Effector CD4-positive, alpha-beta T cell (primary cell): ENCODE measurements at places on chromosomes 11 and 22.

DNA sequence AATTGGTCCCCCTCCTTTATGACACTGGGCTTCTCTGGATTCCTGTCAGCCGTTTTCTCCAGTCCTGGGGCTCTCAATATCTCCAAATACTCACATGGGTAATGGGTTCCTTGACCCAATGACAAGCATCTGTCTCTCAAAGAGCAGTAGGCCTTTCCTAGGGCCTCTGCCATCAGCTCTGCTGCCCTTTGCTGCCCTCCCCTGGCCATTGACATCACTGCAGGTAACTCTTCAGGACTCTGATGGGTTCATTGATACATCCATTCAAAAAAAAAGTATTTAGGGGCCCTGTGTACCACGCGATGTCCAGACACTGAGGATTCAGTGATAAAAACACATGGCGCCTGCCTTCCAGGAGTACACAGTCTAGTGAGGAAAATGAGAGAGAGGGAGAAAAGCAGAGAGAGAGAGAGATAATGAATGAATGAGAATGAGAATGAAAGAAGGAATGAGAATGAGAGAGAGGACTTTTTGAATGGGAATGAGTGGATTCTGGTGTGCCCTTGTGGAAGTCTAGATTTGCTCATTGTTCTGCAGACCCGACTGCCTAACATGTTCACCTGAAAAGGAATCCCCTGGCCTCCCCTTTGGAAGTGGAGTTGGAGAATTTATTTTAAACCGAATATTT lies 42.6 kb upstream of the OLFML1 start:
- DNase-seq: peak; percentile 58

DNA sequence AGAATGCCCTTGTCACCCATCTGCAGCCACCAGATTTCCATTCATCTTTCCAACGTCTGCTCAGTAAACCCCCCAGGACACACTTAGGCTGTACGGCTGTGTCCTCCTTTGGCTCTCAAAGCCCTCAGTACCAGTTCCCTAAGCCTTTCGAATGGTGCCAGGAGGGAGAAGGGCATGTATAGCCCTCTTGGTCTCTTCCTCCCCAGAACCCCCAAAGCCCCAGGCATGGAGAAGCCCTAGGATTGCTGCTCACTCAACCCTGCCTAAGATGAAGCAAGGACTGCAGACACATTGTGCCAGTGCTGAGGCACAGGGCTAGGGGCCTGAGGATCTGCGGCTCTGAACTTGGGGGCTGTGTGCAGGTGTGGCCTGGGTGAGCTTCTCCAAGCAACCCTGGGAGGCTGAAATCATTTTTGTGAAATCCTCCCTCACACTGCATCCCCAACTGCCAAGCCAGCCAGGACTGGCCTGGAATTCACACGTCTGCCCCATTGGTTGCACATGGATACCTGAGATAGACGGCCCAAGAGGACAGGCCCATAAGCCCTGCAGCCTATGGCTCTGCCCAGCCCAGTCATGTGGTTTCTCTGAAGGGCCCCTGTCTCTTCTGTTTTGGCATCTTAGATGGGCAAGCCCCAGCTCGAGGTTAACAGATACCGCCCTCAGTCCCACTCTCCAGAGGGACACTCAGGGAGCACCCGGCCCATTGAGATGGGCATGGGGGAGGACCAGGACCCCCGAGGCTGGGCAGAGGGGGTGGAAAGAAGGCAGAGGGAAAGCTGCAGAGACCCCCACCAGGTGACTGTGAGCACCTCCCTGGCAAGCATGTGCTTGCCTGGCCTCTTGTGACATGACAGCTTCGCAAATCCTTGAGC lies 34.0 kb downstream of the KCNQ1OT1 start:
- no peak for DNase-seq

DNA sequence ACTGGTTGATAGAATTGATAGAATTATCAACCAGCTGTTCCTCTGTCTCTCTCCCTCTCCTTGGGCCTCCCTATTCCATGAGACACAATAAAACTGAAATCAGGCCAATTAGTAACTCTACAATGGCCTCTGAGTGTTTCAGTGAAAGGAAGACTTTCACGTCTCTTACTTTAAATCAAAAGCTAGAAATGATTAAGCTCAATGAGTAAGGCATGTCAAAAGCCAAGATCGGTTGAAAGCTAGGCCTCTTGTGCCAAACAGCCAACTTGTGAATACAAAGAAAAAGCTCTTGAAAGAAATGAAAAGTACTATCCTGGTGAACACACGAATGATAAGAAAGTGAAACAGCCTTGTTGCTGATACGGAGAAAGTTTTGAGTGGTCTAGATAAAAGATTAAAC lies 16.6 kb downstream of the PIH1D2 start:
- DNase-seq: no peak

DNA sequence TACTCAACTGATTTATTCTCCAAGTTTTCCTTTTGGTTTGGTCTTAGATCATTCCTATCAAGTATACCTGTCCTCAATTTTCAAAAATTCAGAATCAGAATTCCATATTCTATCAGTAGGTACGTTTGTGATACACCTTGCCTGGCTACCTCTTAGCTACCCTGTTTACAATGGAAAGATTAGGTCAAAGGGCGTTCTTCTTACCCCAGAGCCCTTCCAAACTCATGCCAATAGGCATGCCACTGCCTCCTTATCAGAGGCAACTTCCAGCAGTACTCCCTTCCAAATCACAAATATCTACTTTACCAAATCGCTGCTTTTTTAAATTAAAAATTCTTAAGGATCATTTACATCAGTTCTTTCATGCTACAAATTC lies 1.0 kb downstream of the PATL1 start:
- no peak for DNase-seq

- DNase-seq: no peak
Measured at GRCh38 chr22:35838855-35839576, 121.3 kb downstream of the APOL5 start.

DNA sequence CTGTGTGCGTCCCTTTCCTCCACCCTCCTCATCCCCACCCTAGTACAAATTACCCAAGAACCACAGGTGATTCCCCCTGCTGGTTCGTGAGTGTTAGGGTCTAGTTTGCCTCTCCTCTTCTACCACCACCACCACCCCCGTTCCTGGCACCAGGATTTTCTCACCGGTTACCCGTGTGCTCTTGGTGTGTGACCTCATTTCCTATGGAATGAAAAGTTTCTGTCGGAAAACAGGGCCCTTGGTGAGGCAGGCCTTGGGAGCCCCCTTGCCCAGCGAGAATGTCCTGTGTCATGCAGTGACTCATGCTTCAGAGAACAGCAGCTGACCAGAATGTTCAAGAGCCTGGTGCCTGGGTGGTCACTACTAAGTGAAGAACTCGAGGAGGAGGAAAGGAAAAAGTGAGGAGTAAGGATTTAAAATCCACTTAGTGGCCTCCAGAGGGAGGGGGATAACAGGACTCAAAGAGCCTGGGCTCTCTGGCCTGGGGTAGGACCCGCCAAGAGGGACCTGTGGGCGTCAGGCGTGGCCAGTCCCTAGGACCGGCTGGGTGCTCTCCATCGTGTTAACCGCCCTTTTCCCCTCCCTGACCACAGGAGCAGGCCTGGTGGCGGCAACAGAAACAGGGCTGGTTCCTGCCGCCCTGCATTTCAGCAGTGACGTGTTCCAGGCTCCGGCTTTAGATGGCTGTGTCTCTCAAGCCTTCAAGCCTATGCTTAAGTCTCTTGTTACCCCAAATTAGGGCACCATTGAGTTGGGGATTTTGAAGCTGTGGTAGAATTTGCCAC lies 30.2 kb downstream of the C22orf31 start:
- no peak for DNase-seq

DNA sequence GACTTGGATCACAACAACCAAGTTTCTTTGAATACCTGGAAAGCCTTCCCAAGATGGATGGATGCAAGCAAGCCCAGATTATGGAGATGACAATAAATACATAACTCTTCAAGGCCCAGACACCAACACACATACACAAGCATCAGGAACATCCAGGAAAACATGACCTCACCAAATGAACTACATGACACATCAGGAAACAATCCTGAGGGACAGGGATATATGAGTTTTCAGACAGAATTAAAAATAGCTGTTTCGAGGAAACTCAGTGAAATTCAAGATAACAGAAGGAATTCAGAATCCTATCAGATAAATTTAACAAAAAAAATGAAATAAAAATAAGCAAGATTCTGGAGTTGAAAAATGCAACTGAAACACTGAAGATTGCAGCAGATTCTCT lies 659.4 kb downstream of the METTL15 start:
- DNase-seq: no peak

DNA sequence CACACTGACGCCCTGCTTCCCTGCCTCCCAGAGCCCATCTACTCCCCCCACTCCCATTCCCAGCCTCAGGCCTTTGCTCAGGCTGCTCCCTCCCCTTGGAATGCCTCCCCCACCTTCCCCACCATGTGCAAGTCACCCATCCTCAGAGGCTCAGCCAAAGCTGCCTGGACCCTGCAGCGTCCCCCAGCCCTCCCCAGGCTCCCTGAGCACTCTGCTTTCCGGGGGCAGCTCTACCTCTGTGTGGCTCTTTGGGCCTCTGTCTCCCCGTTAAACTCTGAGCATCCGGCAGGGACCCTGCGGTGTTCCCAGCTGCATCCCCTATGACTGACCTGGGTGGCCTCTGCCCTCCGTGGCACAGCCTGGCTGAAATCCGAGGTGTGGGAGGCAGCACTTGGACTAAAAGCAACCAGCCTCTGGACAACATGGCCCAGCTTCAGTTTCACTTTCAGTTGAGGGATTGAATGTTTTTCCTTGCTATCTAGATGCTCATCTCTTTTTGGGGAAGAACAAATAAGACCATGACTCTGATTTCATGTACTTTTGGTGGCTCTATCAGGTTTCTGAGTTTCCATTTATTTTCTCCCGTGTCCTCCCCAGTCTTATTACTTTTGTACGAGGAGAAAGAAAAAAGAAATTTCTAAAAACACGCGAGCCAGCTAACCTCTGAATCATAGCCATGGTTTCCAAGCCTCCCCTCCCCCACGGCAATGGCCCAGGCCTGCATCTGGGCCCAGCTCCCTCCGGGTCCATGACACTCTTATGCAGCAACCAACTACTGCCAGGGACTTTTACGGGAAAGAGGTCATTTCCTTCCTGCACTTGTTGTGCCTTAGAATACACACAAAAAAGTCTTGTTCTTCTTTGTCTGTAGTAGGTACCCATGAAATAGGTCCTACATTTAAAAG lies 3.8 kb downstream of the APOL3 start:
- peak; percentile 72 for DNase-seq

GRCh38 chr22:31646186-31647019 lies 15.6 kb downstream of the PISD start:
- DNase-seq: no peak

DNA sequence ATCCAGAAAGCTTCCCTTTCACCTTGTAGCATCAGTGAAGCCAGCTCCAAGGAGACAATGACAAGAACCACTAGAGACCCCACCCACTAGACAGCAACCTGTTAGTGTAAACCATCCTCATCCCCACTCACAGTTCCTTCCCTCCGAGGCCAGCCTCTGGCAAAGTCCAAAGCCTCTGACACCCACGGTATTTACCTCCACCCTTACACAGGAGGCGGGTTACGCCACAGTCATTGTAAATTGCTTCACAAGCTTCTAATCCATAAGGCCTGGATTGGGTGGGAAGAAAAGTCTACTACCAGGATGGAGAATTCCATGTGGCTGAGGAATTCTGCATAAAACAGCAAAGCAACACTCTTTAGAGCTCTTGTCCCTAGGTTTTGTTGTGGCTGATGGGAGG lies 287.4 kb downstream of the BUD13 start:
- DNase-seq: no peak

DNA sequence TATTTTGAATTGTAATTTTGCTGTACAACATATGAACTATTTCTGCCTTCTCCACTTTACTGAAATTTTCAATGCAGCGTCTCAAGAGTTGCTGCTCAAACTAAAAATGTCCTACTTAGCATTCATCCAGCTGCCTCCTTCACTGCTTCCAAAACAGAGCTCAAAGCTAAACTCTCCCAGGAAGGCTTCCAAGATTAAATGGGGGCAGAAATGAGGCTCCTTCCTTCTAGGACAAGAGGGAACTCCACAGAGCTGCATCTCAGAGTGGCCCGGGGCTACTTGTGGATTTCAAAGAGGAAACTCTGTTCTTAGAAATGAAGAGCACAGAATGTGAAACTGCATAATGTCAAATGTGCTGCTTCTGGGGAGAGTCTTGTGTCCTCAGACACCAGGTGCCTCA lies 295.9 kb upstream of the NCAM1 start:
- DNase-seq: no peak

- no peak for DNase-seq
Measured at GRCh38 chr11:34341931-34342533, 15.8 kb downstream of the ABTB2 start.

GRCh38 chr11:5257296-5257695 lies 2.7 kb upstream of the HBG2 start:
- DNase-seq: no peak

GRCh38 chr11:9029422-9029821 lies 25.6 kb upstream of the NRIP3 start:
- DNase-seq: no peak

DNA sequence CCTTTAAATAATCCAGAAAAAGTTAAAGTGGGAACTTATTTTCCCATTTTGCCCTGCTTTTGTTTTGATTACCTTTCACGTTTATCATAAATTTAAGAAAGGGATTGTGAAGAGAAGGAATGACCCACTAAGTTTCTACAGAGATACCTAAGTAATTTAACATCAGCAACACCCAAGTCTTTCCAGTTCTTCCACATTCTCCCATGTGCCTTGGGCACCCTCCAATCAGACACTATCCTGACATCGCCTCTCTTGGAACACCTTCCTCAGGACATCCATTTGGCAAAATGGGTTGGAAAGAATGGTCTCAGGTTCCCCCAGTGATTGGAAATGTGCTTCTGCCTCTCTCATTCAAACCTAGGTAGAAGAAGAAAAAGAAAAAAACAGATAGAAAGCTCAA lies 6.3 kb downstream of the BBOX1 start:
- no peak for DNase-seq
